Stimulated activated CD4-positive, alpha-beta T cell treated with anti-CD3 and anti-CD28 coated beads, Interleukin-1b, Interleukin-23, amount 100 ng/mL, for 24 hours (primary cell): ENCODE measurements at places on chromosomes 16 and 17.
A peak's percentile ranks its signal among the peaks of the same experiment; 100 is the strongest.

DNA sequence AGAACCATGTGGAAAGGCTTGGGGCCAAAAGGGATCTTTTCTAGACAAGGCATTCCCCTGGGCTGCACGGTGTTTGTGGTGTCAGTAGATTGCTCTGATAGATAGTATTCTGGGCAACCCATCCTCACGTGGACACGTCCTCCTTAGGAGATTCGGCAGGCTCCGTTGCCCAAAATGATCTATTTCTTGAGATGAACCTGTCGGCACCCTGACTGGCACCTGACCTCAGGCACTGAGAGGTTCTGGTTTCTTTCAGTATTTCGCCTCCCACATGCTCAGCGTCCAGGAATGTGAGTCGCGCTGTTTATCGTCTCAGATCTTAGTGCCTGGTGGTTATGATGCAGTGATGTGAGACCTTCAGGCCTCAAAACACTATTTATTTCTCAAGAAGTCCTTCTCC is 89.7 kb downstream of the MARCHF10 start:
- no peak for DNase-seq

- DNase-seq: no peak
Observed at GRCh38 chr17:1992541-1992940, 32.6 kb downstream of the RTN4RL1 start.

- DNase-seq: no peak
Observed at GRCh38 chr16:86735727-86736126, 157.4 kb downstream of the FOXL1 start.

DNA sequence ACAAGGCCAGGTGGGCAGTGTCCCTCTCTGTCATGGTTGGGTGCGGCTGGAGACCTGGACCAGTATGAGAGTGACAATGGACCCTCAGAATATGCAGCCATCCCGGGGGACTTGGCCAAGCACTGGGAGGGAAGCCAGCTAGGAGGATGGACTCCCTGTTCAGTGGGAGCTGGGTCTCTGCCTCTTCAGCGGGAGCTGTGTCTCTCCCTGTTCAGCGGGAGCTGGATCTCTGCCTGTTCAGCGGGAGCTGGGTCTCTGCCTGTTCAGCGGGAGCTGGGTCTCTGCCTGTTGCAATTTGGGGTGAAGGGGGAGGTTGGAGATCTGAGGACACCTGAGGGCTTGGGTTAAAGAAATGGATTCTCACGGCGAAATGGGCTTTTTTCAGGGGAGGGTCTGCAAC is 3.8 kb upstream of the PRSS33 start:
- no peak for DNase-seq

GRCh38 chr17:36732351-36732750 is 131.0 kb downstream of the MRM1 start:
- no peak for DNase-seq

GRCh38 chr16:62831235-62831850 is 795.1 kb upstream of the CDH8 start:
- DNase-seq: no peak

DNA sequence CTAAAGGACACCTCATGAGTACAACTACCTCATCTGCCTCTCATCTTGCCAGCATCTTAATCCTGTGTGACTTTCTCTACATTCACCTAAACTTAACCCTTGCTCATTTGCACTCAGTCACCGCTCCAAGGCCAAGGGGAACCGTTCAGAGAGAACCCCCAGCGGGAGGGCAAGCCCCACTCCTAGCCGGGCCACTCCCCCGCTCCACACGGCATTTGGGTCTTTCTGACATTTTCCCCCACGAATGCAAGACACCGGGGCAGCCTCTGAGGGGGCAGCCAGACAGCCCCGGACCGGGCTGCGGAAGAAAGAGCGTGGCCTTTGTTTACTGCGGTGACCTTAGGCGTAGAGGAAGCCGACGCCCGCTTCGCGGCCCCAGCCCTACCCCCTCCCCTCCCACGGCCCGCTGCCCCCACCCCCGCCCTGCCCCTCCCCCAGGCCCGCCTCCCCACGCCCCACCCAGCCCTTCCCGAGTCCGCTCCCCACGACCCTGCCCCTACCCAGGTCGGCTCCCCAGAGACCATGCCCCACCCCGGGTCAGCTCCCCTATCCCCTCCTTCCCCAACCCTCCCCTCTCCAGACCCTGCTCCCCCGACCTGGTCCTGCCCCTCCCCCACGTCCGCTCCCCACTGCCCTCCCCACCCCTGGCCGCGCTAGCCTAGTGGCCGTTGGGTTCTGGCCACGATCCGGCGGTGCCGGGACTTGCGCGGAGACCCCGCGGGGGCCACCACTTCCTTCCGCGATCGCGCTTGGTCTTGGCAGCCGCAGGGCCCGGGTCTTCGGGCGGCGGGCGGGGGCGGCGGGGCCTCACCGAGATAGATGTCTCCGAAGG is 789 bp downstream of the CSNK1D start:
- DNase-seq: peak; percentile 19

- no peak for DNase-seq
Observed at GRCh38 chr17:21289175-21289901, 4.8 kb downstream of the MAP2K3 start.

GRCh38 chr17:42413464-42414040 is 9.5 kb downstream of the CAVIN1 start:
- DNase-seq: no peak

DNA sequence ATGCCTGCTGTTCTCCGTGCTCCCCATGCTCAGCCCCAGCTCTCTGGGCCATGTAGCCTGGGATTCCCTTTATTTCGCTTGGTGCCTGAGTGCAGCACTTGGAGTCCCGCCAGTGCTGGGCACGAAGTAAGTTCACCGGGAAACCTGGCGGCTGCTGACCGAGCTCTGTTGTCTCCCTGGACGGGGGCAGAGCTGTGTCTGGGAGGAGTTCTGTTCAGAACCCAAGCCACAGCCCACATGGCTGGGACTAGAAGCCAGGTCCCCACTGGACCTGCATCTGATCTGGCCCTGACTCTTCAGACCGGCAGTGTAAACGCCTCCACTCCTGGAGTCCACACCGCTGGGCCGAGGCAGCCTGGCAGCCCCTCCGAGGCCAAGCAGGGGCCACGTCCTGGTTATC is 37.5 kb upstream of the CIBAR2 start:
- no peak for DNase-seq

DNA sequence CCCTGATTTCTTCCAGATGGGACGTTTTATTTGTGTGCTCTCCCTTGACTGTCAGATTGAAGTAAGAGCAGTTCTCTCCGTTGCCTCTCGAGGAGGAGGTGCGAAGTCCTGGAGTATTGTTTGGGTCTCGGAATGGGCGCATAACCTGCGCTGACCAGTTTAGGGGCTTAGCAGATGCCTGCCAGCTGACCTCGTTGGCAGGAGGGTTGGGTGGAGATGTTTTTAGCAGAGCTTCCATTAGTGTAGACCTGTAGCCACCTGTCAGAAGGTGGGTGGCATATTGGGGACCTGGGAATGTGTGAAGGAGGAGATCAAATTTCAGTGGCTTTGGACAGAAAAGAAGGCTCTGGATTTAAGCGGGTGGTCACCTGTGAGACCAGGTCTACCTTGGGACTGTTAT is 3.6 kb downstream of the RASD1 start:
- no peak for DNase-seq

- no peak for DNase-seq
Observed at GRCh38 chr17:20967776-20968175, 75.0 kb downstream of the USP22 start.

GRCh38 chr16:8861563-8862308 is 7.1 kb downstream of the CARHSP1 start:
- no peak for DNase-seq

DNA sequence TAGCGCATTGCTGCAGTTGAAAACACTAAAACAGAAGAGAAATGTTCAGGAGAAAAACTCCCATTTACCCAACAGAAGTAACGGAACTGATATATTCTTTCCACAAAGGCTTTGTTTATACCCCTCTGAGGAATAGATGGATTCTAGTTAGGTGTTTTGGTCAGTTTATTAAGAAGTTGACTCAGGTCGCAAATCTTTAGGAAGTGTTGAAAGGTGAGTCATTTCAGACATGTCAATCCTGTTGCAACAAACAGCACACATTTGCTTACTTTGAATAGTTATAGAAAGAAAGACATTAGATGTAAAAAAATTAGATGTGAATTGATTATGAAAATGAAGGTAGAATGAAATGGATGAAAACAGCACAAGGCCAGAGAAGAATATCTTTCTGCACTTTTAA is 941.0 kb downstream of the KCNJ2 start:
- DNase-seq: no peak

- DNase-seq: no peak
Observed at GRCh38 chr16:89687092-89687940, 827 bp downstream of the CDK10 start.

GRCh38 chr17:30352240-30352814 is 18.5 kb upstream of the TMIGD1 start:
- no peak for DNase-seq

DNA sequence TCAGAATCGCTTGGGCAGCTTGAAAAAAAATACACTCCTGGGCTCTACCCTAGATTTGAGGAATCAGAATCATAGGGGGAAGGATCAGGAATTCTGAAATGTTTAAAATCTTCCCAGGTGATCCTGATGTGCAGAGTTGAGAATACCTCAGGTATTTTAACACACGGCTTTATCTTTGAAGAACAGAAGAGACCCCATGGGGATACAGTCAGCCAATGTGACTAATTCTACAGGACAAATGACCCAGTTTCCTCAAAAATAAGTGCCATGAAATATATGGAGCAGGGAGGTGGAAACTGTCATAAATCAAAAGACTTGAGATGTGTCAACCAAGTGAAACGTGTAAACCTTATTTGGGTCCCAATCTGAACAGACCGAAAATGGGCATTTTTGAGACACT is 52.7 kb downstream of the CCDC42 start:
- DNase-seq: no peak

DNA sequence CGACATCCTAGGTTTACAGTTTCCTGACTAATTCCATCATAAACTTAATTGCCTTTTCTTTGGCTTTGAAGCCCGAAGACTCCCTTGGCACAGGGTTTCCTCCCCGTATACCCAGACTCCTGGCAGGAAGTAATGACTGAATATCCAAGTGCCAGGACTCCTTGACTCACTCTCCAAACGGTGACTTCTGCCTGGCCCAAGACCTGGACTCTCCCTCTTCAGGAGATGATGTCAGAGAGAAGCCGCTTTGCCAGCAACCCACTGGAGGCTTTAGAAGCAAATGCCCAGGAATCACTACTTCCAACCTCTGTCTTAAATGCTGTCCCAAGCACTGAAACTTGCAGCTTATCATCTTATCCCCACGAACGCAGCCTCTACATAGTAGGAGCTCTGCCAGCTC is 146.5 kb downstream of the RGS9 start:
- DNase-seq: no peak

DNA sequence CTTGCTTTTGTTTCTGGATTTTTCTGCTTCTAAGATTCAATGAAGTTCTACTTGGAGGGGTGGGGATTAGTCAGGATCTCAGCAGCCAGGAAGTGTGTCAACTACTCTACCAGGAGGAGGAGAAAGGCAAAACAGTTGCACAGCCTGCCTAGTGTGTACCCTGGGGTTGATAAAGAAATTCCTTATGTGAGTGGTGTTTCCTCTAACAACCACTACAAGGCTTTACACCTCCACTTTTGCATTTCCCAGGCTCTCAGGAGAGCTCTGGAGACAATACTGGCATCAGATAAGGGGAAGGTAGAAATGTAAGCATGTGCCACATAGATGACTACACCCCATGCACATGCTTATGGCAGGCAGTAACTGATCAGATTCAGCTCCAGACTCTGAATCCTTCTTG is 174.6 kb downstream of the TOX3 start:
- no peak for DNase-seq

DNA sequence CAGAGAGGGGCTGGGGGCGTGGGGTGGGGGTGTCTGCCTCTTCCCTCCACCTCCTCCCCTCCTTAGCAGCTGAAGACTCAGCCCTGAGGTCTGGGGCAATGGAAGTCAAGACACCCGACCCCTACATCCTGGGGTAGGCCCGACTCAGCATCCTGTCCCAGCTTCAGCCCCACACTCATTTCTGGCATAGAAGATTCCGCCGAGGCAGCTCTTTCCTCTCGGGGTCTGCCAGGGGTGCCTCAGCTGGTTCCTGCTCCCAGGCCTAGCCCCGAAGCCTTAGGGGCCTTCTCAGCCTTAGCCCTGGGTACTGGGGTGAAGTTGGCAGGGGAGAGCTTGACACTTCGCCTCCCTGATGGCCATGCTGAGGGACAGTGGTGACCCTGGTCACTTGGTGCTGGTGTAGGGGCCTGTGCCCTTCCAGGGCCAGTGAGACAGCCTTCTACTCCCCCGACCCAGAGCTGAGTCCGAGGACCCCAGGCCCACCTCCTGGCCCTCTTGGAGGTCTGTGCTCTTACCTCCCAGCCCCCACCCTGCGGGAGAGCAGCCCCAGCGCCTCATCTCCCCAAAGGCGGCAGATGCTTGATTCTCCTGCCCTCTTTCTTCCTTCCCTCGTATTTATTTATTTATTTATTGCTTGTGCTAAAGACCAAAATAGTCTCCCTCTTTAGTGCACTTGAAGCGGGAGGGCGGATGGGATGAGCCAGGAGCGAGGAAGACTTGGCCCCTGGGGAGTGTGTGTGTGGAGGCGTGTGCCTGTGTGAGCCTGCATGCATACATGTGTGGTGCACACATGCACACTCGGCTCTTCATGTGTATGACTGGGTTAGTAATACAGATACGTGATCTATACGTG is 42.5 kb downstream of the KCNJ12 start:
- DNase-seq: no peak

- no peak for DNase-seq
Observed at GRCh38 chr17:74466828-74467184, 372 bp downstream of the CD300A start.

- DNase-seq: no peak
Observed at GRCh38 chr16:67537270-67537635, 8.6 kb downstream of the RIPOR1 start.

DNA sequence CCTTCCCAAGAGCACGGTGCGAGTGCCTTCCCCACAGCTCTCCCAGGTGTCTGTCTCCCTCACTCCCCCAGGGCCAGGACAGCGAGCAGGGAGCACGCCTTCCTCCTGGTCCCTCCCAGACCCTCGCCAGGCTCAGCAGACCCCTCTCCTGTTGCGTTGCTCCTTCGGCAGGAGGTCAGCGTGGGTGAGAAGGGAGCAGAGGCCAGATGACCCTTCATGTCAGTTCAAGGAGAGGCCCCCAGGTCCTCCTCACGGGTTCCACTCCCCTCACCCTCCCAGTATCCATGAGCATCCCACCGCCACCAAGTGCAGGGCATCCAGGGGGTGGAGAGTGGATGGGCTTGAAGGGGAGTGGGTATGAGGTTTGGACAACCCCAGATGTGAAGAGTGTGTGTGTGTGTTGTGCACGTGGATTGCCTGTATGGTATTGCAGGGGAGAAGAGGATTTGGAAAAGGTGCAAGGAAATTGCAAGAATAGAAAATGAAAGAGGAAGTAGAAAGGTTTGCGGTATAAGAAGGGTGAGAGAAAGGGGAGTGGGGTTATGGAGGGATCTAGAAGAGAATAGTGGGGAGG is 17.7 kb downstream of the SGCA start:
- no peak for DNase-seq

GRCh38 chr16:70679671-70680494 is 6.0 kb downstream of the MTSS2 start:
- DNase-seq: no peak
